ENCODE measurements at places on chromosomes 3 and 15.

GRCh38 chr15:63381301-63382204 is at the start of gene CA12:
Gene CA12 (minus strand): TSS chr15:63381846. CDS start chr15:63381720, 126 bp downstream.
- DNase-seq, result no peak

- no peak for DNase-seq
Measured at GRCh38 chr3:123289391-123290106, 87.8 kb downstream of the SEC22A start.

GRCh38 chr3:41362638-41363559 is 163.6 kb downstream of the CTNNB1 start:
- DNase-seq, result peak; percentile 28

DNA sequence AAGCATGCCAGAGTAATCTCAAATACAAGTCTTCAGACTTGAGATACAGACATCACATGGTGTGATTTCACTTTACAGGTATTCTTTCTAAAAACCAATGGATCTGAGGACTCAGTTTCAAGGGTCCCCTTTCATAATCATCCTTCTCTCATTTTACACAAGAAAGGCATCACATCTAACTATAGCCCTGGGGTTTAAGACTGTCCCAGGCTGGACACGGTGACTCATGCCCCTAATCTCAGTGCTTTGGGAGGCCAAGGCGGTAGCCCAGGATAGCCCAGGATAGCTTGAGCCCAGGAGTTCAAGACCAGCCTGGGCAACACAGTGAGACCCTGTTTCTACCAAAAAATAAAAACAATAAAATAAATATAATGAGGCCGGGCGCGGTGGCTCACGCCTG is 36.4 kb downstream of the UBP1 start:
- DNase-seq, result no peak

- DNase-seq, result no peak
Measured at GRCh38 chr15:45377609-45378148, 665 bp downstream of the GATM start.

DNA sequence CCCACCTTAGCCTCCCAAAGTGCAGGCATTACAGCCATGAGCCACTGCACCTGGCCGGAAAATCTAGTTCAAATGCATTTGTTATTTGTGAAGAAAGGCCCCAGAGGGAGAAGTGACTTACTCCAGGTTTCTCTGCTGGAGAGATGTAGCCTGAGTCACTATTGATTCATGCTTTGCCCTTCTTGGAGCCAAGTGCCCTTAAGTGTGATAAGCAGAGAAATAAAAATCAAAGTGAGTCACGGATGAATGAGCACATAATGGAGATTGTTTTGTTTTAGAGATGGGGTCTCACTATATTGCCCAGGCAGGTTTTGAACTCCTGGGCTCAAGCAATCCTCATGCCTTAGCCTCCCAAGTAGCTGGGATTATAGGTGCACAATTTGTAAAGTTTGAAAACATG is 33.1 kb downstream of the CDC25A start:
- DNase-seq, result peak; percentile 86

GRCh38 chr15:32855942-32856341 is 138.1 kb downstream of the GREM1 start:
- DNase-seq, result peak; percentile 96

DNA sequence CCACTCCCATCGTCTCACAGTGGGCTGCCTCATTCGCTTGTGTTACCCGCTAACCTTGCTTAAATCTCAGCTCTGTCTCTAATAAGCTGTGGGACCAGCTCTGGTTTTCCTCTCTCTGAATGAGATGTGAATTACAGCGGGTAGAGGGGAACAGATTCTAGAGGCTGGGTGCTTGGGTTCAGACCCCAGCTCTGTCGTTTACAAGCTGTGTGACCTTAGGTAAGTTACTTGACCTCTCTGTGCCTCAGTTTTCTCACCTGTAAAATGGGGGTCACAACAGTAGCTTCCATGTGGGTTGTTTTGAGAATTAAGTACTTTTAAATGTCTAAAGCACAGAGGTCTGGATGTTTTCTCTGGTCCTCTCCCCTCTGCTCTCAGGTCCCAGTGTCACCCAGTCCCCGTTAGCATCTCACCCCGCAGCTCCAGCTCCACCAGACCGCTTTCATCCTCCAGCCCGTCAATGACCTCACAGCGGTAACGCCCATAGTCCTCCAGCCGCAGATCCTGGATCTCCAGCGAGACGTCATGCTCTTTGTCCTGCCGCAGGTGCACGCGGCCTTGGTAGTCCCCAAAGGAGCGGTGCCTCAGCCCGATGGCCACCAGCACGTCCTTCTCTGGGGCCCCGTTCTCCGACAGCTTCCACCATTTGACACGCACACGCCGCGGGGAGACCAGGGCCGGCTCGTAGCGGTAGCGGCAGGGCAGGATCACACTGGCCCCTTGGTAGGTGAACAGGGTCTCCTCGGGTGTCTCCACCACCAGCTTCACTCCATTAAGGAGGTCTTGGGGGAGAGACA is 14.2 kb downstream of the HAPLN3 start:
- DNase-seq, result no peak

- no peak for DNase-seq
Measured at GRCh38 chr15:89880727-89881126, 13.1 kb downstream of the AP3S2 start.

GRCh38 chr3:115512565-115513415 is 110.5 kb upstream of the GAP43 start:
- DNase-seq, result no peak

DNA sequence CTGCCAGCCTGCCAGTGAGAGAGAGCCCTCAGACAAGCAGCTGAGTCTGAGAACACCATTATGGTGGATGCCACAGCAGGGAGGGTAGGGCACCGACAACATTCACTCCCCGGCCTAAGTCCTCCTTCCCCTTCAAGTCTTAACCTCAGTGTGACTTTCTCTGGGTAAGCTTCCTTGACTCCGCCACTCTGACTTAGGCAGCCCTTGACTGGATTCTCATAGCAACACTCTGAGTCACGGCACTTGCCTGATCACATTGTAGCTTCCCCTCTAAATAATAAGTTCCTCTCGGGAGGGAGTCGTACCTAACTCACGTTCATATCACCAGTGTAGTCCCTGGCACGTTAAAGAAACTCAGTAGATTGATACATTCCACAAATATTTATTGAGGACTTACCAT is 180.5 kb downstream of the FOXB1 start:
- no peak for DNase-seq

- DNase-seq, result no peak
Measured at GRCh38 chr3:41198526-41198925, 779 bp upstream of the CTNNB1 start.

DNA sequence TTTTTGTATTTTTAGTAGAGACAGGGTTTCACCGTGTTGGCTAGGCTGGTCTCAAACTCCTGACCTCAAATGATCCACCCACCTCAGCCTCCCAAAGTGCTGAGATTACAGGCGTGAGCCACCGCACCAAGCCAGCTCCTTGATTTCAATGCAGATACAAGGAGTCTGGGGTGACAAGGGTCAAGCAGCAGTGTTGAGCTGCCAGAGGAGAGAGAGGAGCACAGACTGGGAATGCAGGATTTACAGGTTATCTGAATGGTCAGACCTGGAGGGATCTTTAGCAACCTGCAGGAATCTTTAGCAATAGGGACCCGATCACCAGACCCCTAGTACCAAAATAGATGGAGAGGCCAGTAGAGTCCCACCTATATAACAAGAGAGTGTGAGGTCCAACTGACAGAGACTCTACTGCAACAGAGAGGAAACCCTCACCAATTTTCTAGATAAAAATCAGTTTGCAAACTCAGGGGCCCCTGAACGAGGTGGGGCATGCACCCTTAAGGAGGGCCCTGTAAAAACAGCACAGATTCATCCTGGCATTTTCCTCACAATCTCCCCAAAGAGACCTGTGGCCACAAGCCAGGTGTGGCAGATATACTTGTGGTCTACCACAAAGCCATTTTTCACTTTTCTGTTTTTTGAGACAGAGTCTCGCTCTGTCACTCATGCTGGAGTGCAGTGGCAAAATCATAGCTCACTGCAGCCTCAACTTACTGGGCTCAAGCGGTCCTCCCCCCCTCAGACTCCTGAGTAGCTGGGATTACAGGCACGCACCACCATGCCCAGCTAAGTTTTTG is 10.7 kb upstream of the SHISA5 start:
- DNase-seq, result no peak

DNA sequence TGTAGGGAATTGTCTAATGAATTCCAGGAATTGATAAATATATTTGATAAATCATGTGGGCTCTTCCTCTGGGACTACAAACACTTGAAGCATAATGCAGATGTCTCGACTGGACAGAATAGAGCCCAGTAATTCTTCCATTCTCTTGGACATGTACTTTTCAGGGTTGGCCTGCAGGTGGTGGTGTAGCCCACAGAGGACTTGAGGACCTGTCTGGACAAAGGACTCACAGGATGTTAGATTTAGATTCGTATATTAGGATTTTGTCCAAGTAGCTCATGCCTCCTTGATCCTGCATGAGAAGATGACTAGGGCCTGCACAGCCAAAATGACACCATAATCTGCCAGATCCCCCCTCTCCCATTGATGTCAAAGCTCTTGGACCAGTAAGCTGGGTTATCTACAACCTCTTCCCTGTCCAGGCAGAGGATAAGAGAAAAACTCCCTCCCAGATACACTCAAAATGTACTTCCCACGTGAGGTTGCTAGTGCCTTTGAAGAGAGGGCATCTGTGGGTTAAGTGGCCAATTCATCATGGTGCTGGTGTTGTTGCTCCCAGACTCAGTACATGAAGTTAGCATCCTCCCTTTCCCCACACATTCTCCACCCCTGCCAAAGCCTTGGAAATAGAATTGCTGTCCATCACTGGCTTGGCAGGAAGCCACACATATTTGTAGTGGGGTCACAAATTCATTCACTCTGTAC is 88.6 kb upstream of the ZNF280D start:
- DNase-seq, result peak; percentile 63

GRCh38 chr3:66722675-66723074 is 221.9 kb upstream of the LRIG1 start:
- peak; percentile 43 for DNase-seq

DNA sequence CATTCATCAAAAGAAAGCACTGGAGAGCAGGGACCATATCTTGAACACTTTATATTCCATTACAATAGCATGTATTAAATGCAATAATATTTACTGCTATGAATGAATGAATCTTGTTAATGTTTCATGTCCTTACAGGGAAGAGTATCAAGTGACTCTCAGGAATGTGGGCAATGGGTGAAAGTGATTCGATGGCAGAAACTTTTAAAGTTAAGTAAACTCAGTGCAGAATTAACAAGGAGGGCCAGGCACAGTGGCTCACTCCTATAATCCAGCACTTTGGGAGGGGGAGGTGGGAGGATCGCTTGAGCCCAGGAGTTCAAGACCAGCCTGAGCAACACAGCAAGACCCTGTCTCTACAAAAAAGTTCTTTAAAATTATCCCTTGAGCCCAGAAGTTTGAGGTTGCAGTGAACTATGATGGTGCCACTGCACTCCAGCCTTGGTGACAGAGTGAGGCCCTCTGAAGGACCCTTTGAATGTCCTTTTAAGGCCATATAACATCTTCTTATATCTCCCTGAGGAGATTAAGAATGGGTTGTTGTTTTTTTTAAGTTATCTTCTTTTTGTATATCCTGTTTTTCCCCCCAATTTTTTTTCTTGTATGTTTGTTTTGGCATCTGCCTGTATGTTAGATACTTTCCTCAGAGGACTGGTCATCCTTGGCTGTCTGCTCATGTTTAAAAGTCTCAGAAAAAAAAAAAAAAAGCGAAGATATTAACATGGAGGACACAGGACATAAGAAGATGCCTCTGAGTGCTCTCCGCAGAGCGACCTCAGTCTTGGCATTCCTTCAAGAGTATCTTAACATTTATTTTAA is 9.6 kb upstream of the FSIP1 start:
- no peak for DNase-seq
